ENCODE measurements at places on chromosomes 11 and 22. TPM values are rescaled to one million over a fixed set of nuclear protein-coding genes. Genes with fewer than 3 reads are reported as not detected.

The ROBO4 gene
- total RNA-seq = 0.99 TPM

The HBG1 gene
- total RNA-seq = not detected

The HSD17B12 gene
- 110 TPM for total RNA-seq

GRCh38 chr11:95917193-95918036 is 6.5 kb downstream of the MTMR2 start:
- peak; percentile 9 for DNase-seq

DNA sequence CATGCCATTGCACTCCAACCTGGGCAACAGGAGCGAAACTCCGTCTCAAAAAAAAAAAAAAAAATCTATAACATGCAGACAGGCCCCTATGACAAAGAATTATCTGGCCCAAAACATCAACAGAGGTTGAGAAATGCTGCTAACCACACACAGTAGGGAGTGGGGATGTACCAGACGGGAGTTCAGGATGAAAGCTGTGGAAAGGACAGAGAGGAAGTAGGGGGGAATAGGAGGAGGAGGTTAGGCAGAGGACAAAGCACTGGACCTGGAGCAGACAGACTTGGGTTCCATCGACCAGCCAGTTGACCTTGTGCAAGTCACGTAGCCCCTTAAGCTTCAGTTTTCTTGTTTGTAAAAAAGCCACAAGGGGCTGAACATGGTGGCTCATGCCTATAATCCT is 12.5 kb downstream of the LRP4 start:
- DNase-seq = no peak

- DNase-seq = peak; percentile 6
Measured at GRCh38 chr11:32881286-32881685, 11.3 kb upstream of the QSER1 start.

The KAT5 gene
- total RNA-seq = 37.8 TPM

GRCh38 chr11:19355601-19356000 is 114.9 kb upstream of the E2F8 start:
- no peak for DNase-seq

DNA sequence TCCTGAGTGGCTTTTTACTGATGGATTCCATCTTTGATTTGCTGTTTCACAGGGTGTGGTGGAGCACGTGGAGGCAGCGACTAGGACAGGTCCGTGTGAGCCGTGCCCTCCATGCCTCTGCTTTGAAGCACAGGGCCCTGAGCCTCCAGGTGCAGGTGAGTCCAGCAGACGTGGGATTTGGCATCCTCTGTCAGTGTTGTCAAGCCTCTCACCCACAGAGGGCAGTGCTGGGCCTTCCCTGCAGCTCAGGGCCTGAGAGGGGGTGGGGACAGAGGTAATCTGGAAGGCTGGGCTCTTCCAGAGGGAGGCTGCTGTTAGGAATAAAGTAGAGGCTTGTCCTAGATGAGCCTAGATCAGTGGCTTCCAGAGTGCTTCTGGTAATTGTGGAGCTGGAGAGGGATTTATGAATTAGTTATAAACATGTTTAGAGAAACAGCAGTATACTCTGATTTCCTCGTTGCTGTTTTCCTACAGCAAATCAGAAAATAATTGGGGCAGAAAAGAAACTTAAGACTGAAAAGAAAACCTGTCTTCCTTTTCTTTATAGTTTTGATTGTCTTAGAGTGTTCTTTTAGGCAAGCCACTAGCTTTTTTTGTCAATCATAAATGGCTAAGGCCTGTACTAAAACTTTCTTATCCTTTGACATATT is 65.0 kb downstream of the SFI1 start:
- peak; percentile 68 for DNase-seq

DNA sequence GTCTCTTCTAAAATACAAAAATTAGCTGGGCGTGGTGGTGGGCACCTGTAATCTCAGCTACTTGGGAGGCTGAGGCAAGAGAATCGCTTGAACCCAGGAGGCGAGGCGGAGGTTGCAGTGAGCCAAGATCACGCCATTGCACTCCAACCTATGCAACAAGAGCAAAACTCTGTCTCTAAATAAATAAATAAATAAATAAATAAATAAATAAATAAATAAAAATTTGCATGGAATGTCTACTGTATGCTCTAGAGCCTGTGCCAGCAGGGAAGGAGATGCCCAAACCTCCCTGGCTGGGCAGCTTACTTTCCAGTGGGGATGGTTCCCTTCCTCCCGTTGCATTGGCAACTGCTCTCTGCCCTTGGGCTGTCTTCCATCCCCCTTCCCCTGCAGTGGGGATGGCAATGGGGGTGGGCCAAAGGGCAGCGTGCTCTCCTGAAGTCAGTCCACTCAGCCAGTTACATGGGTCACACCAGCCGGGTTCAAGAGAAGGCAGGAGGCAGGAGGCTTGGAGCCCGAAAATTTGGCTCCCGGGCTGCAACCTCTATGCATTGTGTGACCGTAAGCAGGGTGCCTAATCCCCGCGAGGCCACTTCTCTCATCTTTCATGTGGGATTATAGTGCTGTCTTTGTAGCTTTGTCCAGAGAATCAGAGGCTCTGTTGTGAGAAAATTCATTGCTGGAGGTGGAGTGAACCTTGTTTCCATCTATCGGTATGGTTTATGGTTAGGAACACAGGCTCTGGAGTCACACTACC is 1.4 kb upstream of the LRRC10B start:
- no peak for DNase-seq

DNA sequence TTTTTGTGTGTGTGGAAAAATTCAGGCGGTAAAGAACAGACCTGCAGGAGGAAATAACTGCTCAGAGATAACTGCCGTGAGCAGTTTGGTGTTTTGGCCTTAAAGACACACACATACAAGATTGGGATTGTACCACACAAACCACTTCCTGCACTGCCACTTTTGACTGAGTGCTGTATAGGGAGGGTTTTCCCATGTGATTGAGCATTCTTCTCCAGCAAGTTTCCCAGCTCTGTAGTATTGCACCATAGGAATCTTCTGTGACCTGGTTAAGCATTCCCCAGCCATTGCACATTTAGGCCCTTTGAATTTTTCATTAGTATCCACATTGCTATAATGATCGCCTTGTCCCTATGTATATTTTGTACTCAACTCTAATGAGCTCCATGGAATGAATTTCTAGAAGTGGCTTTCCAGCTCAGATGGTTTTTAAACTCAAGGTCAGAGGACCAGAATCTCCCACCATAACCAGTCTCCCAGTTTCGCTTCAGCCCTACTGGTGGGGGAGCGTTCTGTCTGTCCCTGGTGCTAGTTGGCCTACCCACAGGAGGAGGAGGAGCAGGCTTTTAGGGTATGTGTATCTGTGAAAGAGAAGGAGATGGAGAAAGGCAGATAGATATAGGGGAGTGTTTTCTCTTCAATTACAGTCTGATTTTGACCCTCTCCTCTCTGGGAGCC is 9.3 kb downstream of the CD82 start:
- DNase-seq = peak; percentile 97

GRCh38 chr11:60971520-60971919 is at the start of gene CD6:
Gene CD6 (plus strand): TSS chr11:60971680. CDS start chr11:60971866, 186 bp downstream.
- DNase-seq = no peak

DNA sequence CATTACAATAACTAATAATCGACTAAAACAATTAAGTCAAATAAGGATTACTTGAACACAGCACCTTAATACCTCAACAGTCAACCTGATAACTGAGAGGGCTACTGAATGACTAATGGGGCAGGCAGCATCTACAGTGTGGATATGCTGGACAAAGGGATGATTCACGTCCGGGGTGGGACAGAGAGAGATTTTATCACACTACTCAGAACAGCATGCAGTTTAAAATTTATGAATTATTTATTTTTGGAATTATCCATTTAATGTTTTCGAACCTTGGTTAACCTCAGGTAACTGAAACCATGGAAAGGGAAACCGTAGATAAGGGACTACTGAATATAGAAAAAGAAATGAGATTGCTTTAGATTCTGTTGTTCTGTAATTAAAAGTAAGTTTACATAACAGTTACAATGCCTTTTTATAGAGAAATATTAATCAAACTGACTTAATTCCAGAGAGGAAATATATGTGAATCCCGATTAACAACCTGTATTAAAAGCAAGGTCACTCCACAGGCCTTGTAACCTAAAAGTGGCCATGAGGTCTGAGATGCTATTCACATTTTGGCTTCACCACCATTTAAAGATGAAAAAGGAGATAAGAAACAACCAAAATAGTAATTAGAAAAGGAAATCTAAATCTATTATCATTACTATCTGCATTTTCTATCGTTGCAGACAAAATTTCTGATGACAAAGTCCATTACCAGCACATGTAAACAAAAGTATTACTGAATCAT is 119.0 kb upstream of the TP53AIP1 start:
- DNase-seq = peak; percentile 90

DNA sequence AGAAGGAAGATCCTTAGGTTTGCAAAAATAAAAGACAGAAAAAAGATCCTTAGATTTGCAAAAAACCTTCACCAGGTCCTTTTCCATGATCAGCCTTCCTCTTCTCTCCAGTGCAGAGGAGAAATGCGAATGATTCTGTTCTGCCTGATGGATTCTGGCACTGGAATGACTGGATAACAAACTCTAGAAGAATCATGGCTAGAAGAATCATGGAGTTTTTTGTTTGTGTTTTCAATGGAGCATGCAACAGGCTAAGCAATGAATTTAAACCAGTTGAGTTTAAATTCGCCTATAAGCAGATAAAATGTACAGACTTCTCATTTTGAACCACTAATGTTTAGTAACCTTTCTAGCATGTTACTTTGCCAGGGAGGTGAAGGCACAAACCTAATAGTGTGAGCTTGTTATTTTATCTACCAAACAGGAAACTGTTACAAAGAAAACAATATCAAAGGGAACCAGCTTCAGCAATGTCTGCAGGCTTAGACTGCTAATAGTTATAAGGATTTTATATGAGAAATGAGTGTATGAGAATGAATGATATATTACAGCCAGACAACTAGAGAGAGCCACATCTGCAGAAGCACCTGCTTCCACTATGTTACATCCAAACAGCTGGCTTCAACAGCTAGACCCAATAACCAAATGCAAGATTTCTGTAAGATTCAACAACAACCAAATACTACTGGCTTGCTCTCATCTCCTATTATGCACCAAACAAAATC is 64.7 kb upstream of the APOA1 start:
- DNase-seq = no peak

DNA sequence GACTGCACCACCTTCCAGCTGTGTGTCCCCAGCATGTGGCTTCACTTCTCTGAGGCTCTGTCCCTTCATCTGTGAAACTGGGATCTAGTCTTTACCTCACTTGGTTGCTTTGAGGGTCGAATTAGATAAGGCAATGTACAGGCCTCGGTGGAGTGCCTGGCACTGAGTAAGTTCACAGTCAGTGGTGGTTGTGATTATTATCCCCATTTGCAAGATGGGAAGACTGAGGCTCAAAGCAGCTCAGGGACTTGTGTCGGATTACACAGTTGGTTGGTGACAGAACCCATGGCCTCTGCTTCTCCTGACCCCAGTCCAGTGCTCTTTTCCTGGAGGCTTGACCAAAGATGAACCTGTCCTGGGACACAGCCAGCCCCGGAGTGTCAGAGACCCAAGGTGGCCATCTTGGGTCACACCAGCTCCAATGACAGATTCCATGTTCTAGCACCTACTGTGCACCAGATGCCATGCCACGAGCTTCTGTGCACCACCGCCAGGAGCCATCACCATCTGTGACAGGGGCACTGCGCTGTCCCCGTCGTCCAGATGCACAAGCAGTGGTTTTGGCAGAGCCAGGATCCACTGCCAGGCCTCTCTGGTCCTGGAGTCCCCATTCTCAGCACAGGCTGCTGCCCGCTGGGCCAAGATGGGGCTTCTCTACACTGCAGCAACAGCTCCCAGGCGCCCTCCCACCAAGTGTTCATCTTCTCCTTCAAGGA is 60.5 kb downstream of the IGLL1 start:
- no peak for DNase-seq

DNA sequence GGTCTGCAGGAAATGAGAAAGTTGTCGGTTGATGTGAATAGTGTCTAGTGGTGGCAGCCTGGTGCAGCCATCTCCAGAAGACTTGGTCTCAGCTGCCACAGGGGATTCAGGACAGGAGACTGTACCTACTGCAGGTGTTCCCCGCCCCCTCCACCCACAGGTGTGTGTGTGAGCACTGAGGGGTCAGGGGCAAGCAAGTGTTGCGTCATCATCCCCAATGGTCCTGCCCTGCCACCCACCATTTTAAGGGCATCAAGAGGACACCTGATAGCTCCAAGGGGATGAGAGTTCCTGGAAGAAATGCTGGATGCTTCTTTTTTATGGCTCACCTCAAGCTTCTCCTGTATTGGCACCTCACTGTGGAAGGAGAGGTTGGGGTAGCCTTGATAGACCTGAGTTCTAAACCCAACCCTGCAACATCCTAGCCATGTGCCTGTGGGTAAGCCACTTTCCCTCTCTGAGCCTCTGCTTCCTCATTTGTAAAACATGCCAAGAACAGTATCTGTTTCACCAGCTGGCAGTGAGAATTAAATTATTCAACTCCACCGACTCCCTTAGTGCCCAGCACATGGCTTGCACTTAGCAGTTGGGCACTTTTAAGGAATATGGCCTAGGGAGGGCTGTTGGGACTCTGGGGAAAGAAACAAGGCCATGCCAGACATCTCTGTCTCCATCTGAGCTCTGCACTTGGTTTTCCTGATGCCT is 6.1 kb downstream of the C11orf91 start:
- no peak for DNase-seq

The OR5B21 gene
- not detected for total RNA-seq

- no peak for DNase-seq
Measured at GRCh38 chr11:126175393-126175792, 36.1 kb downstream of the RPUSD4 start.

DNA sequence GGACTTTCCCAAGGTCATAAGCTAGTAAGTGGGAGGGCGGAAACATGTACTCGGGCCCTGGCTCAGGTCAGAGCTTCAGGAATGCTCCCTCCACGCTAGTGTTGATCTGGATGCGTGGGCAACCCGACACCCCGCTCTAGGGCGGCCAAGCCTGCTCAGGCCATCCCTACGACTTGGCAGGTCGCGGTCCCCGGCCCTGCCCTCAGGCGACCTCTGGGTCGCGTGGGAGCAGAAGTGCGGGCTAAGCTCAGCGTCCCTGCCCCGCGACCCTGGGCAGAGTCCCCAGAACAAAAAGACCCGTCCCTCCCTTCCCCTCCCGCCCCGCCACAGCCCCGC is 781 bp upstream of the TEF start:
- peak; percentile 80 for DNase-seq

The CRACR2B gene
- 9.6 TPM for total RNA-seq

DNA sequence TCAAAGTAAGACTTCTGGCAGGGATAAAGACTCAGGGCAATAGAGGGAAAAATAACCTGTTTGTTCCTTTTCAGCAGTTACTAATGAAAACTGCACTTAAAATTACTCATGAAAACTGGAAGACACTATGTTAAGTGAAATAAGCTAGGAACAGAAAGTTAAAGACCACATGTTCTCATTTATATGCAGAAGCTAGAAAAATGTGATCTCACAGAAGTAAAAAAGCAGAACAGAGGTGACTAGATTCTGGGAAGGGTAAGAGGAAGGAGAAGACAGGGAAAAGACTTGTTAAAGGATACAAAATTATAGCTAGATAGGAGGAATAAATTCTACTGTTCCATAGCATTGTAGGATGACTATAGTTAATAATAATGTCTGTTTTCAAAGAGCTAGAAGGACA is 22.2 kb downstream of the HPS5 start:
- no peak for DNase-seq
